ENCODE measurements at places on chromosomes 4 and X.

- DNase-seq: no peak
Measured at GRCh38 chr4:113574636-113575103, 186.9 kb downstream of the CAMK2D start.

GRCh38 chrX:129769467-129770154 is 10.1 kb upstream of the SASH3 start:
- no peak for DNase-seq

DNA sequence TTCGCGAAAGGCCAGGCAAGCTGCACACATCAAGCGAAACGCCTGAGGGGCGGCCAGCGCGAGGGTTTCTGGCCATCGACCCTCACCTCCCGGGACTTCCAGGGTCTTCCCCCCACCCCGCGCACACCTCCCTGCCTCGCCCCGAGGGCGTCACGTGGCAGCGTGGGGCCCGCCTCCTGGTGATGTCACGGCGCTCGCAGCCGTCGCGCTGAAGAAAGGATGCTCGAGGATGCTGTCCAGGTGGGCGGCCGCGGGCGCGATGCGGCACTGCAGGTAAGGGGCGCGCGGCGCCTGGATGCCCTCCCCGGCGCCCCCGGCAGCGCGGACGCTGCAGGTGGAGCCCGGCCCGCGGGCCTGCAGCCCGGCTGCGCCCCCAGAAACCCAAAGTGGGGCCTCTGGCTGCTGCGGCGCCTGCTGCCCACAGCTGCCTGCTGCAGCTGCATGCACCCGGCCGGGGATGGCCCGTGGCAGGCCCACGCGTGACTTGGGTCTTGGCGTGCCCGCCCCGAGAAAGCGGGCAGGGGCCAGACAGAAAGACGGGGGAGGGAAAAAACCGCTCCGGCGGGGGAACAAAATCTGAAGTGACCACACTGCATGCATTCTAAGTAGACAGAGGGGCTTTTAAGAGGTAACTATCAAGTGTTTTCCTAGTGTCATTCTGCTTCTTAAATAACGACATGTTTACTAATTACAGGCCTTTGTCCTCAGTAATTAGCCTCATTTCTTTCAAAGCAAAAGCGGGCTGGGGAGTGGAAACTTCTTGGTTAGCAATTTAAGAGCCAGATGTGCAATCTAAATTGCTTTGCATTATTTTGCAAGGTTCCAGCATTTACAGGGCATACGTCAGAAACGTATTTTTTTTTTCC is 1.7 kb downstream of the CLCN4 start:
- DNase-seq: no peak

GRCh38 chrX:105190252-105190853 is 30.1 kb downstream of the TEX13A start:
- peak; percentile 7 for DNase-seq

- DNase-seq: peak; percentile 11
Measured at GRCh38 chrX:150767045-150767395, 73.8 kb downstream of the MTMR1 start.

DNA sequence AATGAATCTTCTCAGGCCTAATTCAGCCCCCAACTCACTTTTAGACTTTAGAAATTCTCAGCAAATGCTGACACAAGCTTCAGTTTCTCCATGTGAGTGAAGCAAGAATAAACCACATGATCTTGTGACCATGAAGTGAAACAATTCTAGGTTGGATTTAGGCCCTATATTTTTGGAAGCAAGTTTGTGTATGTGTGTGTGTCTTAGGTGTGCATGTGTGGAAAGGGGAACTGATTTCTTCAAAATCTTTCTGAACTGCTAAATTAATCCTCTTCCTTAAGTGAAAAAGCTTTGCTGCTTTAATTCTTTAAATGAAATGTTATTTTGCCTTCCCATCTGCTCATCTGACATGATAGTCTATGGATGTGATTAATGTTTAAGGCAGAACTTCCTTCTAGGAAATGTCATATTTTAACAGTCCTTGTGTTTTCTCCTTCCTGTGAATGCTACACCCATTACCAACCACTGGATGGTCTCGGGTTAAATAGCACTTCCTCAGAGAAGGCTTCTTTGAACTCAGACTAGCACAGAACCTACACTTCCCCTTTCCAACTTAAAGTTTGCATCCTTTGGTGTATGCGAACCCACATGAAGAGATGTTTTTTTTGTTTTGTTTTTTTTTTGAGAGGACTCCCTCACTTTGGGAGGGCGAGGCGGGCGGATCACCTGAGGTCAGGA is 1.2 kb upstream of the TMEM144 start:
- no peak for DNase-seq

DNA sequence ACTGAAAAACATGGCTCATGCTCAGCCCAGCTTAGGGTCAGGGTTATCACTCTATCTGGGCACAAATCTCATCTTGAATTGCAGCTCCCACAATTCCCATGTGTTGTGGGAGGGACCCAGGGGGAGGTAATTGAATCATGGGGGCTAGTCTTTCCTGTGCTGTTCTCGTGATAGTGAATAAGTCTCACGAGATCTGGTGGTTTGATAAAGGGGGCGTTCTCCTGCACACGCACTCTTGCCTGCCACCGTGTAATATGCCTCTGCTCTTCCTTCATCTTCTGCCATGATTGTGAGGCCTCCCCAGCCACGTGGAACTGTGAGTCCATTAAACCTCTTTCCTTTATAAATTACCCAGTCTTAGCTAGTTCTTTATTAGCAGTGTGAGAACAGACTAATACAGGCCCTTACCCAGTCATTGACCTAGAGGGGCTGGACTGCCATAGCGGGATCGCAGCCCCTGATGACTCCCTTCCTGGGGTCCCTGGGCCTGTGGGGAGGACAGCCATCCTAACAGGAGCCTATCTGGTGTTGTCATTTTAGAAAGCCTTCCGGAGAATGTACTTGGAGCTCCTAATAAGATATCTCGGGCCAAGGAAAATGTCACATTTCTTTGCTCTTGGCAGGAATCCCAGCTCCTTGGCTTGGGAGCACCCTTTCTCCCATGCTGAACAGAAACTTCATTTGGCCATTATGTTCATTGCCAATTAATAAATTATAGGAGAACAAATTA is 112.6 kb downstream of the PHKA2 start:
- no peak for DNase-seq

DNA sequence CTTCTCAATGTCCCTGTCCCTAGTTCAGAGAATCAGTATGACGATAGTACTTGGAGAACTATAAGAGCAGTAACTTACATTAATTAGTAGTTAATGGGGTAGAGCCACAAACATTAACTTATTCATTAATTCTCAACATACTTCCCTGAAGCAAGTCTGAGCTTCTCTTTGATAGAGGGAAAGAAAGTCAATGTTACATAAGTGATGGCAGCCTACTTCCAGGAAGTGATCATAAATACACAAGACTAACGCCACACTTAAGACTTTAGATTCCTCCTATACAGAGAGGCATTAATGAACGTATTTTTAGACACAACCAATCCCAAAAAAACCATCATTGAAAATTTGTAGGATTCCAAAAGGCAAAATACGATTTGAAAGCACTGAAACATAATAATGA is 33.8 kb downstream of the TSPAN5 start:
- no peak for DNase-seq

DNA sequence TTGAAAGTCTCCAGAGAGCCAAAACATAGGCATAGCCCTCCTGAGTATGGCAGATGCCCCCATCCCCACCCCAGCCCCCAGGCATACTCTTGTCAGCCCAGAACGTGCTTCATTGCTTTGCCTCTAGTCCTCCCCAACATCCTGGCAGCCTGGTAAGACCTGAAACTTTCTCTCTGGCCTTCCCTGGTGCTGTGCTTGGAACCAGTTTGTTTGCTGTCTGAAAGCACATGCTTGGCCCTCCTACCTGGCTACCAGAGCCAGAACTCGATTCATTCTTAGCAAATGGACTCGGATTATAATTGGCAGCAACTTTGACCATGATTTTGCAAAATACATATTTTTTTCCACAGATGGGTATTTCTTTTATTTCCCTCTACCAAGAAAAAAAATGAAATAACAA is 248.1 kb downstream of the USP46 start:
- no peak for DNase-seq

DNA sequence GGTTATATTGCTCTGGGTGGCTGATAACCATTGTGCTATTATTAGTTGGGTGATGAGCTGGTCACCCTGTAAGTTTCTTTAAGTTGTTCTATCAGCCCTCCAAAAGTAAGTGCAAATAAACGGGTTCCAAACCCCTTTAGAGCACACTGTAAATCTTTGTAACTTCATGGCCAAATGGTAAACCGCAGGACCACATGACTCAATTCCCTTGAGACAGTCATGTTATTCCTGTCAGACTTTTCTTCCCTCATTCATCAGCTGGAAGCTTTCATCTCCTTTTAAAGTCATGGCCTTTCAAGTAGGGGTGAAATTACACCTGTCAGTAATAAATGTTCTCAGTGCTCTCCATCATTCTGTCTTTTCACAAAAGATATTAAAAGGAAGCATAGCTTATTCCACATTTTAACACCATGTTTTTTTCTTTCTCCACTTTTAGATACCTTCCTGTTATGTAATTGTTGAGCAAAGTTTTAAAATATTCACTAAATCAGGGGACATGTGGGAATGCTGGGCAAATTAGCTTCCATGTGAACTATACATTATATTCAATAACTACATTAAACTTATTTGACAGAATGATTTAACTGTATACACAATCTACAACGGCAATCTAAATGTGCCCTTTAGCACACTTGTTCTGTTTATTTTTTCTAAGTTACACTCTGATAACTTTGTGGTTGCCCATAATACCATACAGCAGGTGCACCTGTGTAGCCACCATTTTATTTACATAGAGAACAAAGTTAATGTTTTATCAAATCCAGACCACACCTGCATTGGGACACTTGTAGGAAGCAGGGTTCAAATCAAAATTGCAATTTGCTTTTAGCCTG is 275.5 kb downstream of the CFAP299 start:
- DNase-seq: no peak

GRCh38 chr4:67568820-67569219 is 10.3 kb downstream of the STAP1 start:
- no peak for DNase-seq

DNA sequence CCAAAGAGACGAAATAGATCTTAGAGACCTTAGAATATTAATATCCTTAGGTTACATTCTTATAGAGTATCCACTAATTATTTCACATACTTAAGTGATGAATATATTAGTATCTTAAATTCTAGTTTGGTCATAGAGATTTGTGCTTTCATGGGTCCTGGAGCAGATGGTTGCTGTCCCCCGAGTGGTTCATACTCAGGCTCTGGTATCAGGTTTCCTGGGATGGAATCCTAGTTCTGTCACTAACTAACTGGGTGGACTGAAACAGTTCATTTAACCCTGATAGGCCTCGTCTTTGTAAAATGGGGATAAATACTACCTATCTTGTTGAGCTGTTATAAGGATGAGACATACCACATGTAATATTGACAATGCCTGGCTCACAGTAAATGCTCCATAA is 264.6 kb downstream of the TENM3 start:
- no peak for DNase-seq

GRCh38 chrX:133544115-133544514 is 128.8 kb upstream of the GPC4 start:
- no peak for DNase-seq

- DNase-seq: no peak
Measured at GRCh38 chr4:35918491-35918977, 325.8 kb downstream of the ARAP2 start.

DNA sequence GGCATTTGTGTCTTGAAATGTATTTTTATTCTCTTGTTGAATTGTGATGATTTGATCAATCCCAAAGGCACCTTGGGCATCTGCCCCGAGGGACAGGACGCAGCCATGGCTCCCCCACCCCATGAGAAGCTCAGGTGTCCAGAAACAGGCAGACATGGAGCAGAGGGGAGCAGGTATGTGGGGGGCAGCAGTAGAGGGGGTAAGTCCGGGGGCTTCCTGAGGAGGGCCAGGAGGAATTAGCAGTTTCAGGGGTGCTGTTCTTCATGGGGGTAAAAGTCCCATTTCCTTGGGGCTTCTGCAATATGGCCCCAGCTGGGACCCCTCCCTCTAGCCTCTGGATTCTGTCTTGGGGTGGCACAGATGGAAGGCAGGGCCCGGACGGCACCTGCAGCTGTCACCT is 67.0 kb upstream of the HMX1 start:
- DNase-seq: no peak

DNA sequence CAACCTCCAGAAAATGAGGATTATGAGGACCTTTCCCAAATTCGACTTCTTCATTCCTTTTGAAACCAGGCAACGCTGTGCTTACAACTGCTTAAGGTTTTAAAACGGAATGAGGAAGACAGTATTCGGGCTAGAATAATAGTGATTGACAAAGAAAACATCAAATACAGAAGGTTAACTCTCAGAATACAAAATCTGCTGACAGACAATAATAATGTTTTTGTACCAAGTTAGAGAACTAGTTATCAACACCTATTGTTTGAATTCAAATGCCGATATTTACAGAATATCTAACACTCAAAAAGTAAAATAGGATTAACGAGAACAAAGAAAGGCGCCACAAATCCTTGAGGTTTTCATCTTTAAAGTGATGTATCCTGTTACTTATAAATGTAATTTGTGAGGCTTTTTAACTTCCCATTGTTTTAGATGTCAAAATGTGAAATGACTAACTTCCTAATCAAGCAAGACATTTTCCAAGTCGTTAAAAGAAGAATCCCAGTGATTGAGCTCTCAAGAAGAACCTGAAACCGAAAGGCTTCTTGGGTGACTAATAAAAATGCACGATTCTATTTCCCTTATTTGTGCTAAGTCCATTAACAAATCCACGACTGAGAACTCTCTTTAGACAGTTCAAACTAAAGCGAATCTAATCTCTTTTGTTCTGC is 118.3 kb downstream of the SORBS2 start:
- no peak for DNase-seq

- no peak for DNase-seq
Measured at GRCh38 chr4:139916041-139916440, 237.9 kb downstream of the MAML3 start.

GRCh38 chr4:6416518-6417286 is 55.7 kb downstream of the PPP2R2C start:
- no peak for DNase-seq

- DNase-seq: no peak
Measured at GRCh38 chrX:53049127-53049517, 533 bp downstream of the GPR173 start.

GRCh38 chr4:73181231-73181630 is 77.4 kb downstream of the ANKRD17 start:
- DNase-seq: no peak

DNA sequence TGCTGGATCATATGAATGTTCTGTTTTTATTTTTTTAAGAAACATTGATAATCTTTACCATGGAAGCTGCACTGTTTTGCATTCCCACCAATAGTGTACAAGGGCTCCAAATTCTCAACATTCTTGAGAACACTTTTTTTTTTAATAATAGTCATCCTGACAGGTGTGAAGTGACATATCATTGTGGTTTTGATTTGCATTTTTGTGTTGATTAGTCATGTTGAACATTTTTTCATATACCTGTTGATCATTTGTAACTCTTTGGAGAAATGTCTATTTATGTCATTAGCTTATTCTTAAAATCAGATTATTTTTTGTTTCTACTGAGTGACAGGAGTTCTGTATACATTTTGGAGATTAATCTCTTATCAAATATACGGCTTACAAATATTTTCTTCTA is 408.5 kb downstream of the GLUD2 start:
- DNase-seq: no peak

- DNase-seq: no peak
Measured at GRCh38 chrX:12685541-12685940, 105.7 kb upstream of the PRPS2 start.
